ENCODE measurements at places on chromosomes 12 and 14. TPM values are rescaled to one million over a fixed set of nuclear protein-coding genes. Genes with fewer than 3 reads are reported as not detected.

LARP4 gene
- total RNA-seq = 33.9 TPM

BRMS1L gene
- total RNA-seq = 3.9 TPM

SSTR1 gene
- 3.0 TPM for total RNA-seq

NOXRED1 gene
- total RNA-seq = 0.26 TPM

AICDA gene
- total RNA-seq = not detected

RPAP3 gene
- 11.3 TPM for total RNA-seq

KRT81 gene
- not detected for total RNA-seq

KRT71 gene
- not detected for total RNA-seq

FAM186B gene
- total RNA-seq = 0.51 TPM

ZC2HC1C gene
- total RNA-seq = 1.5 TPM

COCH gene
- total RNA-seq = 0.51 TPM

OS9 gene
- 170 TPM for total RNA-seq

GRCh38 chr12:49108958-49109404 lies 1.7 kb downstream of the LMBR1L start:
- DNase-seq = peak; percentile 34

DNA sequence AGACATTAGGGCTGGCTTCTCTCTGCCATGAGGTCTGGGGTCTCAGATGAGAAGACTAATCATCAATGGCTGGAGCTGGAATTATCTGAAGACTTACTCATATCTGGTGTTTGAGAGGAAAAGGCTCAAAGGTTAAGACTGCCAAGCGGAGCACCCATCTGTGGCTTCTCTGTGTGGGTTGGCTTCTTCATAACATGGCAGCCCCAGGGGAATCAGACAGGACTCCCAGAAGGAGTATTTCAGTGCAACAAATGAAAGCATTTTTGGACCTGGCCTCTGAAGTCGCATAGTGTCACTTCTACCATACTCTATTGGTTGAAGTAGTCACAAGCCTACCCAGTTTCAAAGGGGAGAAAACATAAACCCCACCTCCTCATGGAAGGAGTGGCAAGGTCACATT lies 171.8 kb upstream of the KRR1 start:
- DNase-seq = no peak

DNA sequence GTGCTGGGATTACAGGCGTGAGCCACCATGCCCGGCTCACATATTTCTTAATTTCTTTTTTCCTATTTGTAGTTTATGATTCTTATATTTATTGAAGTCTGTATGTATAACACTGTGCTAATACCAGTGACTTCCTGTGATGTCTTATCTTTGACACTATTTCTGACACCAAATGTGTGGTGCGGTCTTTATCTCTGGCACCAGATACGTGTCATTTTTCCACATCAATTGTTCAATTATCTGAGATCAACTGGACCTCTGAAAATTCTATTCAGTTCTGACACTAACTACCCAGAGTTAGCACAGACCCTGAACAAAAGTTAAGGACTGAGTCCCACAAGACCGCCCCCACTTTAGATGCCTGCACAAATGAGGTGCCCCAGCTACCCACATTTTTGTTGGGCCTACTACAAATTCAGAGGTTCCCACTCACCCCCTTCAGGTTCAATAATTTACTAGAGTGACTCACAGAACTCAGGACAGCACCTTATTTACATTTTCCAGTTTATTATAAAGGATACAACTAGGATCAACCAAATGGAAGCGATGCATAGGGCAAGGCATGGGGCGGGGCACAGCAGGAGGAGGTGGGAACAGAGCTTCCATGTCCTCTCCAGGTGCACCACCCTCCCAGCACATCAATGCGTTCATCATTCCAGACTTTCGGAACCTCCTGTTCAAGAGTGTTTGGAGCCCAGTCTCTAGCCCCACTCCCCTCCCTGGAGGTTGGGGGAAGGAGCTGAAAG lies 11.6 kb upstream of the SRSF9 start:
- DNase-seq = no peak

DNA sequence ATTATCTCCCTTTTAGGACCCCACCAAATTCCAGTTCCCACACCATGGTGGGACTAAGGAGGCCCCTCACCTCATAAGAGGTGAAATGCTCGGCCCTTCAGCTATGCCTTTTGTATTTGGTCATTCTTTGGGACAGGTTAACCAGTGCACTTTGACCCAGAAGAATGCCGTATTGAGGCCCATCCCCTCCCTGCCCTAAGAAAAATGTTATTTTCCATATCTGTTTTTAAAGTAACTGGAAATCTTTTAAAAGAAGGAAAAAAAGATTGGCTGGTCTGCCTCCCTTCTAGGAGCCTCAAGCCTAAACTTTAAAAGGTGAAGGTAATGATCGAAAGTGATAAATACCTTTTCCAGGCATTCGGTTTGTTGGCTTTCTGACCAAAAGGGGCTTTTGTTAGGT lies 5.7 kb upstream of the HOXC13 start:
- DNase-seq = no peak

GRCh38 chr12:11584221-11584855 lies 65.1 kb upstream of the ETV6 start:
- DNase-seq = no peak

GRCh38 chr14:52360831-52361230 lies 46.7 kb downstream of the PTGER2 start:
- no peak for DNase-seq

DNA sequence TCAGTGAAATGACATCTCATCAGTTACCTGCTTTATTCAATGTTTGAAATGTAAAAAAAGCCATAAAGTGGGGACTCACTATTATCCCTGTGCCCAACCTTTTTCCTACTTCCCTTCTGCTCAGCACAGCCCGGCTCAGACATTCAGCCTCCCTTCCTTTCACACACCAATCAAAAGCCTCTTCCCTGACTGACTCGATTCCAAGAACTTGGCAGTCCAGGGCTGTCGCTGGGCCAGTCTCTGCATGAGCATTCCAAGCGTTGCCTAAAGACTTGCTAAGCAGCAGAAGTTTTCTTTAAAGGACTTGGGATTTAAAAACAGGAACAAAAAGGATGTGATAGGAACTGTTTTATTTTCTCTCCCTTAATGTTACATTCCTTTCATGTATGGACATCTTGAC lies 22.7 kb downstream of the ITPR2 start:
- peak; percentile 79 for DNase-seq

DNA sequence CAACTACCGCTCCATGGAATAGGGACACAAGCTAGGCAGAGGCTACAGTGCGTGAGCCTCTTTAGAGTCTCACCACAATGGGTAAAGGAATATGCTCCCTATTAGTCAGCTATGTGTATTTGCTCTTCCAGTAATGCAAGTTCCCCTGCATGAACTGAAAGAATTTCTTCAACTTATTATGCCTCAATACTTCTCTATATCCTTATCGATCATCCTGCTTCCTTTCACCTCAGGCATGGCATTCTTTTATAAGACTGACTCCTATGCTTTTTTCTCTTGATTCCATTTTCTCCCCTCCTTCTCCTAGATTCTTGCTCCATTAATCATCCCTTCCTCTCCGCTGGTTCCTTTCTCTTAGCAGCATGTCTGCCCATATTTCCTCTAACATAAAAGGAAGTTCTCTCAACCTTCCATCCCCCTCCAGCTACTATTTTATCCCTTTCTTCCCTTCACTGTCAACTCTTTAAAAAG lies 94.5 kb upstream of the CPM start:
- DNase-seq = peak; percentile 9

DNA sequence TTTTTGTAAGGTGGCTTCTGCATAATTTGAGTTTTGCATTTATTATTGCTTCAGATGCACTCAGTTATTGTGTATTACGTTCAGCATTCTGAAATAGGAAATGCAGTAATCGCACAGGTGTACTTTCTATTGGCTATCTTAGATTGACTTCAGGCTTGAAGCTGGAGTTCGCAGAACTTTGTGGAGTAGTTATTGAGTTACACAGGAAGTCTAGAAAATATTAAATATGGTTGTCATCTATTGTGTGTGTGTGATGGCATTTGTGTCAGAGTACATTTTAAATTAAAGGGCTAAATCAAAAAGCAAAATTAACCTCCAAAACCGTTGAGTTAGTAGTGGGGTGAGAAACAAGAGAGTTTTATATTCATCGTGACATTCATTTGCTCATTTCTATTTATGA lies 2.7 kb downstream of the ARID2 start:
- DNase-seq = peak; percentile 23

DNA sequence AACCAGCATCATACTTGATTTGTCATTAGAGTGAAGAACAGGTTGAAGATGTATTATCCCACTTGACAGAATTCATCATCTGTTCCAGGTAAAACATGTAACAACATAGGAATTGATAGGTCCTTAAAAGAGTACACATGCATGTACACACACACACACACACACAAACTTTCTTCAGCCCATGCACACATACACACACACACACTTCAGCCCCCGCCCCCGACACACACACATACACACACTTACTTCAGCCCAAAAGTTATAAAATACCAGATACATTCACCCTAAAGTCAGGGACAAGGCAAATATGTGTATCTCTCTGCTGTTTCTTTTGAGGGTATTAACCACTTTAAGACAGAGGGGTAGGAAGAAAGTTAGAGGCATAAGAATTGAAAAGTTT lies 15.4 kb downstream of the CAND1 start:
- DNase-seq = no peak

GRCh38 chr14:51879170-51879569 lies 18.8 kb downstream of the GNG2 start:
- no peak for DNase-seq

DNA sequence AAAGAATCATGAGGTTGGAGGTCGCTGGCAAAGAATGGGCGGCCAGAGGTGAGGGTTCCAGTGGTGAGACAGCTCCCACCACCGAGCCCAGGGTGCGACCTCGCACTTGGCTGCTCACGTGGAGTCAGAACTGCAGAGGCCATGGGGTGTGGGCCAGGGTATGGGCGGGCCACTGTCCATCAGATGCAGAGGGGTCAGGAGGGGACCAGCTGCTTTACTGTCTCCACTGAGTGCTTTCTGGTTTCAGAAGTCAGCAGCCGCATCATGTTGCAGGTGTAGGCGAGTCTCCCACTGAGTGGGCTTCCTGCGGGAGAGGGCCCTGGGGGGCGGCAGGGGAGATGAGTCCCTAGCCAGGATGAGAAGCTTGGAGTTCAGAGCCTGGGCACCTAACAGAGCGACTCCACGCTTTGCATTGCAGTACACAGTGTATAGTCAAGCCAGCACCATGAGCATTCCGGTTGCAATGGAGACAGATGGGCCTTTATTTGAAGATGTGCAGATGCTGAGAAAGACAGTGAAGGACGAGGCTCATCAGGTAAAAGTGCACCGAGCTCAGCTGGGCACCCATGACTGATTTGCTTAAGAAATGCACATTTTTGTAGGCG lies 46.9 kb upstream of the DYNC1H1 start:
- DNase-seq = no peak

GRCh38 chr14:75835737-75836136 lies 146.1 kb downstream of the TGFB3 start:
- peak; percentile 47 for DNase-seq

- DNase-seq = peak; percentile 10
Observed at GRCh38 chr14:31787377-31787776, 226.2 kb downstream of the NUBPL start.

GRCh38 chr12:15782667-15783066 lies 6.5 kb downstream of the EPS8 start:
- no peak for DNase-seq

GRCh38 chr12:95951515-95951914 lies 8.4 kb downstream of the AMDHD1 start:
- no peak for DNase-seq

DNA sequence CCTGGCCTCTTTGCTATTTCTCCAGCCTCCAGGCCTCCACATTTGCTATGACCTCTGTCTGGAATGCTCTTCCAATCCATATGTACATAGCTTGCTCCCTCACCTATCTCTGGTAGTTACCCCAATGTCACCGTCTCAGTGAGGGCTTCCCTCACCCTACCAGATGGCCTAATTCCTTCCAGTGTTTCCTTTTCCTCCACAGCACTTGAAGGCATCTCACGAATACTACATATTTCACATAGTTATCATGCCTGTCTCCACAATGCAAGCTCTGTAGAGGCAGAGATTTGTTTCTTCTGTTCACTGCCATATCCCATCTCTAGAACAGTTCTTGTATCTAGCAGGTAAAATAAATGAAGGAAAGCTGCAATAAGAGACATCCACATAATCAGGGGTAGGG lies 21.3 kb upstream of the HSP90B1 start:
- DNase-seq = peak; percentile 74

- DNase-seq = no peak
Observed at GRCh38 chr14:100295376-100296105, 10.7 kb downstream of the SLC25A29 start.

- peak; percentile 83 for DNase-seq
Observed at GRCh38 chr12:19239616-19240234, 110.2 kb downstream of the PLEKHA5 start.

DNA sequence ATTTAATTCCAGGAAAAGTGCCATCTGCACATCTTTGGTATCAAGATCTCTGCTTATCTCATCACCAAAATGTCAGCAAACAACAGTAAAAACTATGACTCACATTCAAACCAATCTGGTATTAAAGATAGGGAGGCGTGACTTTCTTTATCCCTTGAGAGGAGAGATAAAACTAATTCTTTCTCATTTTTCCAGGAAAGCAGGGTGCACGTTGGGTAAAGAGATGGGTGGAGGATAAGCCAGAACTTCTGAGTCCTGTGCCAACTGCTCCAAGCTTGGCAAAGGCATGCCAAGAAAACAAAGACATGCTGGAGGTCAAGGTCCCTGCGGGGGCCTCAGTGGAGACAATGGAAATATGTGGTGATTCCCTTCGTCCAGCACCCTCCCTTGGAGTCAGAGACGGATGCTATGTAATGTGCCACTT lies 225.8 kb upstream of the PLXNC1 start:
- no peak for DNase-seq

- DNase-seq = no peak
Observed at GRCh38 chr12:49552425-49552824, 13.6 kb downstream of the KCNH3 start.

GRCh38 chr12:69066492-69067373 lies 133.8 kb upstream of the CPM start:
- DNase-seq = no peak

DNA sequence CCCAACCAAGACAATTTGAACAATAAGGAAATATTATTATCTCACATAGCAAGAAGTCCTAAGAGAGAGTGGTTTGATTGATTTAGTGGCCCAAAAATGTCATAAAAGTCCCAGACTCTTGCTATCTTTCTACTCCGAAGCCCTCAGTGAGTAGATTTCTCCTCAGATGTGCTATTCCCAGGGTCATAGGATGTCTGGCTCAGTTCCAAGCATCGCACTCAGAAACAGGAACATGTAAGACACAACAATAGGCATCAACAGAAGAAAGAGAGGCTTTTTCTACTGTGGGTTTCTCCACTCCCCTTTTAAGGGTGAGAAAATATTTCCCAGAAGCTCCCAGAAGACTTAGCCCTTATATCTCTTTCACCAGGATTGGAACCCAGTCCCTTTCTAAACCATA lies 188.1 kb upstream of the CDKN3 start:
- no peak for DNase-seq

- no peak for DNase-seq
Observed at GRCh38 chr12:63206494-63206893, 55.5 kb upstream of the AVPR1A start.

DNA sequence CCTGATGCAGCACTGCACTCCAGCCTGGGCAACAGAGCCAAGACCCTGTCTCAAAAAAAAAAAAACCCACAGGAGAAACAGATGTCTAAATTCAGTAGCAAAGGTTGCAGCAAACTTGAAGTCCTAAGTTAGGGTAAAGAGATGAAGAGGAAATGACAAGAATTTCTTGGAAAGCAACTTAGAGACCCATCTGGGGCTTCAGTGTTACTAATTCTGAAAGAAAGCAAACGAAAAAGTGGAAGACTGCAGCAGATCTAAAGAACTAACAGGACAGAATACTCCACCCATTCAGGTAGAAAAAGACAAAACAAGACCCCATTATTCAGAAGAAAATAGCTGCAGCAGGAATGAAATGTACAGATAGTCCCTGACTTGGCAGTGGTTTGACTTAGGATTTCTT lies 31.9 kb downstream of the RESF1 start:
- no peak for DNase-seq
